ENCODE measurements at places on chromosomes 5 and 9.

GRCh38 chr5:167392240-167392639 is 899.2 kb upstream of the WWC1 start:
- DNase-seq: no peak

DNA sequence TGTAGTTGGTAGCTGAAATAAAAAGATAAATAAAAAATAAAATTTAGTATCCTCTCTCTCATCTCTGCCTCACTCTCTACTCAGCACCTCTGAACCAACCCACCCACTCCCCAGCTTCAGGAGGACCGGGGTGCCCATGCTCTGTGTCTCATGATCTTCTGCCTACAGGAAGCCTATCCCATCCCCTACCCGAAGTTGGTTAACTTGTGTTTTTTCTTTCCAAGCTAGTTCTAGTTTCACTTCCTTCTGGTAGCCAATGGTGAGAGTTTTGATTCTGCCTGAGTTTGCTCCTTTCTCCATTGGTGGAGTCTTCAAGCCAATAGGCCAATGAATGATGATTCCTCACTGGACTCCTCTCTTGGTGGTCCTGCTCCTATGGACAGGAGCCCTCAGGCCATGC is 32.1 kb downstream of the SNX24 start:
- peak; percentile 14 for DNase-seq

DNA sequence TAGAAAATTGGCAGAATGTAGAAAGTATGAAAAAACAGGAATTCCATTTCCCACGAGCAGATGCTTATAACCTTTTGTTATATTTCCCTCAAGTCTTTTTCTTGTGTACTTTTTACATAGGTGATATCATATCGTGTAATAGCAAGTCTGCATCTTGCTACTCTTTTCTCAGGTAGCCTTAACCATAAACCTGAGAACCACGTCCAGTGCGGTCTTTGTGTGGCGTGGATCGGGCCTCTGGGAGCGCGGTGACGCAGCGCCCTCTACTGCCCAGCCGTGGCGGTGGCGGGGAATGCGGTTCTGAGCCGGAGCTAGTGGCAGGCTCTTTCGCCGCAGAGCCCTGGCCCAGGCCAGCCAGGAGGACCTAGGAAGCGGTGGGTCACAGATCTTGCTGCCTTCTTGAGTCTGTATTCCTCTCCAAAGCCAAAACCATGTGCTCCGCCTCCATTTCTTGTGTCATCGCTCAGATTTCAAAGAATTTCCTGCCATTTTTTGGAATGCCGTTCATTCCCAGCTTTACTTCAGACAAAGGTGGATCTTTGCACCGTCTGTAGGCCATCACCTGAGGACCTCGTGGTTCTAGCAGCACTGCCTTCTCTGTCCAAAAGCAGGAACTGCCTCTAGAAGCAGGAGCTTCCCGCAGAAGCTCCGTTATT is 71.9 kb downstream of the MVB12B start:
- DNase-seq: peak; percentile 64

DNA sequence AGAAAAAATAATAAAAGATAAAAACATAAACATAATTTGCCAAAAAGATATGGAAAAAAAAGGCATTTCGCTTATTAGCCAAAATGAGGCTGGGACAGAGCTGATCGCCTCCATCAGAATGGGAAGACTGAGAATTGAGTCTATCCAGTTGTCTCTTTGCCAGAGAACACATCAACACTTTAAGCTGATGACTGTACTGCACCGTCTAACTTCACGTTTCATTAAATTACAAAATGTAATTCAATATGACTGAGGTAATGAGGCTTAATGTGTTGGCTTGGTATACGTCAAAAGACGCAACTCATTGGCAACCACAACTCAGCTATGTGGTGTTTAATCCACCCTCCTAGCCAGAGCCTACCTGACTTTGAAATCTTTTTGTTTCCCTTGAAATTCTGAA is 462.7 kb upstream of the CD180 start:
- DNase-seq: no peak

DNA sequence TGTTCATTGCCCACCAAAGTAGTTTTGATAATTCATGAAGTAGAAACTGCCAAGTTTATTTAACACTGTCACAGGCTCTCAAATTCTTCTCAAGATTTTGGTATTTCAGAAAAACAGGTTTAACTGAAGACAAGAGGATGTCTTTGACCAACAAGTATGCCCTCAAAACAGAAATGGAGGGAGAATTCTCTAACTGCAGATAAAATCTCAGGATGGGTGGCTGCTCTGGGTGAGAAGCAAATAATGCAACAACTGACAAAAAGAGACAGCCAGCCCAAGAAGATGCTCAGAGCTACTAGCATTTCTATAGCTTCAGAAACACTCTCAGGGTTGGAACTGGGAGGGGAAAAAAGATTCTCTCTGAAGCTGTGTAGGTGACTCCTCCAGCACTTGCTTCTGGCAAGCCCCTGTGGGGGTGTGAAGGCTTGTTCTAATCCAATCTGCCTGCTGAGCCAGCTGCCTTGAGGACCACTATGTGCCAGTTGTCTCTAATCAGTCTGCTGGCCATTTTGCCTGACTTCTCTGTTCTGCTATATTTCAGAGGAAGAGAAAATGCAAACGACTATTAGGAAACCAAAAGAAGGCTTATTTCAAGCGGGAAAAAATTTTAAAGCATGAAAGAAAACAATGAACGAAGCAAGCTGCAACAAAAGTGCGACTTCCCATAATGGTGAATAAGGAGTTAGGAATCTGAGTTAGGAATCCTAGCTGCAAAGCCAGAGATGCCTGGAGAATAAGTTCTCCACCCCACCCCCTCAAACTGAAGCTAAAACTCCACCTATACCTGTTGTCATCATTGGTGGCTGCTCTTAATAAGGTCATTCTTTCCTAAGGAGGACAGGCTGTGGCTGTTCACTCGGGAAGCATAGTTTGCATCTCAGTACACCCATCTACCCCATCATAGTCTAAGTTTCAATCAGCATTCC is 147.5 kb downstream of the GNAQ start:
- no peak for DNase-seq

GRCh38 chr9:97961361-97961760 is 21.8 kb upstream of the ANP32B start:
- DNase-seq: no peak

- no peak for DNase-seq
Measured at GRCh38 chr9:90864779-90865178, 63.2 kb downstream of the SYK start.

DNA sequence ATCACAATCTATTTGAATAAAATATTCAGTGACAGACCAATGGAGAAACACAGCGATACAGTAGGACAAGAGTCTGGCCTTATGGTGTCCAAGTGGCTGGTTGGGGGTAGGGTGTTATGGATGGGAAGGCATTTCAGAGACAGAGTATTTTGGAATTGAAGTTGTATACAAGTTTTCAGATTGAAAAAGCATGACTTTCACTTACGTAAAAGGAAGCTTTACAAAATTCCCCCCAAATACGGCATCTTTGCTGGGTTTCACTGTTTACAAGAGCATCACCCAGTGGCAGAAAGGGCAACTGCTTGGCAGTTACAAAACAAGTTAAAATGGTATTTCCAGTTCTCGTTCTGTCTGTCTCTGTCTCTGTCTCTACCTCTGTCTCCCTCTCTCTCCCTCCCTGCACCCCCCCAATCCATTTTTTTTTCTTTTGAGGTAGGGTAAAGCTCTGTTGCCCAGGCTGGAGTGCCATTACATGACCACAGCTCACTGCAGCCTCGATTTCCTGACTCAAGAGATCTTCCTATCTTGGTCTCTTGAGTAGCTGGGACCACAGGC is 86.2 kb downstream of the PTPN3 start:
- DNase-seq: peak; percentile 43

All from GM06990 (cell line).